ENCODE measurements at places on chromosomes 7 and 10.

- peak; percentile 61 for DNase-seq
Measured at GRCh38 chr10:89367529-89367928, 10.3 kb upstream of the IFIT1B start.

DNA sequence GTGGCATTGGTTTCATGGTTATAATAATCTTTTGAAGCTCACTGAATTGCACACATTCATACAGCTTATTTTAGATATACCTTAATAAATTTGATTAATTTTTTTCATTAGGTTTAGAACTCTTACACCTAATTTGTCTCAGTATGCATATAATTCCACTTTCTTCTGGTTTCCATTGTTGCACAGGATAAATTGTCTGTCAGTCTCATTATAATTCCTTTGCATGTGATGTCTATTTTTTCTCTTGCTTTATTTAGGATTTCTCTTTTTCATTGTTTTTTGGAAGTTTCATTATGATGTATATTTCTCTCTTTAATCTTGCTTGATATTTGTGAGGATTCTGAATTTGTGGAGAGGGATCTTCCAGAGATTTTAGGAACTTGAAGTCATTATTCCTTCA is 84.7 kb downstream of the ARL5B start:
- DNase-seq = no peak

GRCh38 chr7:1848013-1848640 is 178.1 kb downstream of the ELFN1 start:
- no peak for DNase-seq

GRCh38 chr10:11048707-11049278 is 31.1 kb downstream of the CELF2 start:
- no peak for DNase-seq

DNA sequence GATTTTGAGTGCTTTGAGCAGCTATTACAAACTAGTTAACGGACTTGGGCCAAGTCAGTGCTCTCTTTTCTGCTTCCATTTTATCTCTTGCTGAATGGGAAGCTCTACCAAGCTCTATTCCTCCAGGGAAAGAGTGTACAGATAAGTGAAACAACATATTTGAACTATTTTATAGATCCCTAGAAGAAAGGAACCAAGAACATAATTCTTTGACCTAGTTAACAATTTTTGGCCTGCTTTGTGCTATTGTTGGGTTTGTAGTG is 244.8 kb downstream of the PRKG1 start:
- DNase-seq = no peak
